T-helper 9 cell (primary cell): ENCODE measurements at places on chromosomes 5 and 9.

DNA sequence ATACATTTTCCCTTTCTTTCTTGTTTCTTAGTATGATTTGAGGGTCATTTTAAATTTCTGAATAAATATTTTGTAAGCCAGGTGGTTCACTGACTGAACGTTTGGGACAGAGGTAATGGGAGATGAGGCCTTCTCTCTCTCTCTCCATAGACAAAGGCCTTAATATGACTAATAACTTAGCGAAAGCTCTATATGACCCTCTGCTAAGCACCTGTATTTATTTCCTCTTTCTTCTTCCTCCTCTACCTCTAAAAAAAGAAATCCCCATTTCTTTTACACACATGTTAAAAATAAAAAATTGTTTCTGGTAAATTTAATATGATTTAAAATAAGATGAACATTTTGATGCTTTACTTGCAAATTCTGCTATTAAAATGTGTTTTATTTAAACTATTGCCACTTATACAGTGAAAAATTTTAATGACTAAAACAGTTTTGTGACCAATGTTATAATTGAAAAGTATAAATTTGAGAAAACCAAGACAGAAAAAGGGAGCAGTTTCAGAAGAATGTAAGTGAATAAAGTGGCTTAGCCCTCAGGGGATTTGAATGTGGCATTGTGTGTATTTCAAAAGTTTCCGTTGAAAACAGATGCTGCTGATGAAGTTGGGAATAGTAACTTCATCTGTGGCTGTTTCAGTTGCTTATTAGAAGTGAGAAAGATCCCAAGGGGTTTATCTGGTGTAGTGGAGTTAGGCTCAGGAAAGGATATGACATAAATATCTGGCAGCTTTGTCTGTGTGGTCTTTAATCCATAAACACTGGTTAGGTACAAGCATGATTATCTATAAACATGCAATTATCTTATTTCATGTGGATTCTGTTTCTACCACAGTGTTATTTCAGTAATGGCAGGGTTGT is 128.6 kb upstream of the GRHPR start:
- DNase-seq, result no peak

DNA sequence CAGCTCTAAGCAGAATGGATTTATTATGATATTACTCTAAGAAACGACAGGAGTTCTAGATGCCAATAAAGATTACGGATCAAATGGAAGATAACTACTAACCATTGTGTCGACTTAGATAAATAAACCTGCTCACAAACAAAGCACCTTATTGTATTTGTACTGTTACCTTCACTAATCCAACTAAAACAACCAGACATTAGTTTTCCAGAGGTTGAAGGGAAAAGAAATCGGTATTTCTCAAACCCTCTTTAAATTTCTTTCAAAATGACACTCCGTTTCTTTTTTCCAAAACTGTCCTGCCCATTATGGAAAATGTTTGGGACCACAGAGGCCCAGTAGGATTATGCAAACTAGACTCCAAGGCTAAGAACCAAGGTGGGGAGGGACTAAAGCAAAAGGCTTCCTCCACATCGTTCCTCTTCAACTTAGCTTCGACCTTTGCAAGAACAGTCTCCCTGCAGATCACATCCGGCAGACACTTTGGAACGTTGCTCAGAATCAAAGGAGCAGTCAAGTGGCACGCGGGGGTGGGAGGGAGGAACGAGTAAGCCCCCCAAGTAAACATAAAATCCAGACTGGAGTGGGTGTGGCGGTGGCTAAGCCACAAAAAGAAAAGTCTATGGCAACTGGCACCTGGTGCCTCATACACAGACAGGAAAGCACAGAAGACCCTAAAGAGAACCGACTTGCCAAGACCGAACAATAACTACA is 2.7 kb downstream of the MLLT3 start:
- DNase-seq, result no peak

DNA sequence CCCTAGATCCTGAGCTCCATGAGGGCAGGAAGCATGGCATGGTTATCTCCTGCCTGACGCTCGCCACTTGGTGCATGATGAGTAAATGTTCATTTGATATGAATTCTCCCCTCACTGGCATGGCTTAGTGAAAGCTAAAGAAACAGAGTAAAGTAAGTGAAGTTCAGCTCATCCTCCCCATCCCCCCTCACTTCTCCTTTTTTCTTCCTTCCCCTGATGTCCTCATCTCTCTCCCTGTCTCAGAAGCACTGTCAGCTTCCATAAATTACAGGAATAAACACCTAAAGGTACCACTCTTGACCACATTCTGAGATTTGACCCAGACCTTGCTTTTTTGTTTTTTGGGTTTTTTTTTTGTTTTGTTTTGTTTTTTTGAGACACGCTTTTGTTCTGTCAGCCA is 73.3 kb downstream of the SNX18 start:
- DNase-seq, result no peak

- DNase-seq, result no peak
Observed at GRCh38 chr5:127216898-127217675, 73.5 kb upstream of the MEGF10 start.

- no peak for DNase-seq
Observed at GRCh38 chr9:99415606-99416005, 193.5 kb downstream of the SEC61B start.
